ENCODE measurements at places on chromosomes 7 and 10.

DNA sequence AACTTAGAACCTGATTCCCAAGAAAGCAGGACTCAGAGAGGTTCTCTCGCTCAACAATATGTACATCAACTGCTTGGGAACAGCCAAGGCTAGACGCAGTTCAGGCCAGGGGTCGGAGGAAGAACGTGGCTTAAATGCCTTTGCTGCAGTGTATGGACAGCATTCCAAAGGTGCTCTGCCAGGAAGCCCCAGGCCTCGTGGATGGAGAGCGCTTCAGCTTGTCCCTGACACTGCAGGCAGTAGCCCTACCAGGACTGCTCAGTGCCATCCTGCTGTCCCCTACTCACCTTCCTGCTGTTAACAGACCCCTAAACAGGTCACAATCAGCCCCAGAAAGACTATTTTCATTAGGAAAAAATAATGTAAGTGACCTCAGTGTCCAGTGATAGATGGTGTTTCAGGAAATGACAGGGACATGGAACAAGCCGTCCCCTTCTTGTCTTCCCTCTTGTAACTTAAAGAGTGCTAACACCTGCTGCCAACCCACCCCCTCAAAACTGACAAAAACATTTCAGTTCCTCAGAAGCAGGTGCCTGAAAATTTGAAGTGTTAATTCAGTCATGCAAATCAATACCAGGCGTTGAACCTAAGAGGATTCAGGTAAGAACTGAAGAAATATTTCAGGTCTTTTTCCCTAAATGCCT lies 16.5 kb downstream of the CREB3L2 start:
- no peak for DNase-seq

- DNase-seq = no peak
Observed at GRCh38 chr10:114261076-114261475, 22.0 kb downstream of the VWA2 start.

- DNase-seq = peak; percentile 59
Observed at GRCh38 chr10:117216611-117217195, 19.4 kb downstream of the KCNK18 start.

GRCh38 chr10:105586451-105587098 lies 945.5 kb downstream of the SORCS3 start:
- no peak for DNase-seq

DNA sequence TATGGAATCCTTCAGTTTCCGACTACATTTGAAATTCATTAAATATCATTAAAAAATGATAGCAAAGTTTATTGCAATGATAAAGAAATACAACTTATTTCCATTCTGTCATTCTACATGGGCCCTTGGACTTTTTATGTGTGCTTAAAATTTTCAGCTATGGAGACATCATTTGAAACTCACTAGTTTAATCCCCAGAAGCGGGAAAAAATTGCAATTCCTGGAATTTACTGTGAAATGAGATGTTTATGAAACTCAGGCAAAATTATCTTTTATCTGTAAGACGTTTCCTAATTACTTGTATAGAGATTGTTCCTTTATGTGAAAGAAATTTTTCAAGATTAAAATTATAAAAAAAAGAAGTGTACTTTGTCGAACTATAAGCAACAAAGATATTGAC lies 213.4 kb downstream of the PARD3 start:
- DNase-seq = no peak

DNA sequence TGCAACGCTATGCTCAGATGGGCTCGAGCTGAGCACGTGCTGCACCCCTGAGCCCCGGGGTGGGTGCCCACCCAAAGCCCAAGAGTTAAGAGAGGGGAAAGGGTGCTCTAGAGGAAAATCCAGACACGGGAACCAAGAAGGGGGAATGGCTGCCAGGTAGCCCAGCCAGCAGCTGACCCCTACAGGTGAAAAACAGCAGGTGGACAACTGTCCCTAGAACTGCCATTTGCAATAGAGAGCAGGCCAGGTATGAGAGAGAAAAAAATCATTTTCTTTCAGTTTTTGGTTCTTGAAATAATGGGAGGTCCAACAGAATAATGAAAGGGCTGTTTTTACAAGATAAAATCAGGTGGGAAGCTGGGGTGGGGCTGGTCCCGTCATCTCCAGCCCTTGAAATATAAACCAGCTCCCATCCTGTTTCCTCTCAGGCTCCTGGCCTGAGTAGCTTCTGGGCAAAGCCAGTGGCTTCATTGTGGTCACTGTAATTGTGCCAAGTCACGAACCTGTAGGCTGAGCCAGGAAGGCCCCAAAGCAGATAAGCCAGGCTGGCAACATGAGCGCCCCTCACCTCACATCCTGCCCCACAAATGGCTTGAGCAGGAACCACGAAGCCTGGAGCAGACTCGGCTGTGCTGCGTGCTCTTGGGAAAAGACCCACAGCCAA lies 257.8 kb downstream of the SNX10 start:
- no peak for DNase-seq

- no peak for DNase-seq
Observed at GRCh38 chr7:73573276-73573675, 5.1 kb downstream of the TBL2 start.

DNA sequence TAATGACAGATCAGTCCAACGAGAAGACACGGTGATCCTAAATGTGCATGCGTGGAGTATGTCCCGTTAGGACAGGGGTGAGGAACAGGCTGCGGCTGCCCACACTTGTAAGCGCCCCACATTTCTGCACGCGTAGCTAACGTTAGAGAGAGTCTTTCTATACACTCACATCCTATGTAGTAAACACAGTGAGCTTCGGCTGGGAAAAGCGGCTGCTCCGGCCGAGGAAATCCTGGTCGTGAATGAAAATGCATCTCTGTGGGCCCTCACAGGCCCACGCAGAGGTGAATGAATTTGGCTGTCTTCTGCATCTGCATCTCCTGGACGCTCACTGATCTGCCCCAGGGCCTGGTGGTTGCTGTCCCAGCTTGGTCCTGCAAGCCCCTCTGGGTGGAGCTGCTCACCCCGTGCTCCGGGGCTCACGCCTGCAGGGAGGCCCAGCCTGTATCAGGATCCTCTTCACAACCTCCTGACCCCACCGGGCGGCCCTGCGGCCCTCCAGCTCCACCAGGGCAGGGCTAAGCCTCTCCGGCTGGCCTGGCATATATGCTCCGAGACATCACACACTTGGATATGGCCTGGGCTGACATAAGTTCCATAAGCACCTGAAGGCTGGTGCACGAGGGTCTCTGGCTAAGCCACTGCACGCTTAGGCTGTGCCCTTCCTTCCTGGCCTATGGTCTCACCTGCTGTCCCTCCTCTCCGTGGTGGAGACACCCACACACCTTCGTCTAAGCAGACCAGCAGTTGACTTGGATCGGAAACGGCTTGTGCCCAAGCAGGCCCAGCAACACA lies 117.9 kb upstream of the DIP2C start:
- no peak for DNase-seq

DNA sequence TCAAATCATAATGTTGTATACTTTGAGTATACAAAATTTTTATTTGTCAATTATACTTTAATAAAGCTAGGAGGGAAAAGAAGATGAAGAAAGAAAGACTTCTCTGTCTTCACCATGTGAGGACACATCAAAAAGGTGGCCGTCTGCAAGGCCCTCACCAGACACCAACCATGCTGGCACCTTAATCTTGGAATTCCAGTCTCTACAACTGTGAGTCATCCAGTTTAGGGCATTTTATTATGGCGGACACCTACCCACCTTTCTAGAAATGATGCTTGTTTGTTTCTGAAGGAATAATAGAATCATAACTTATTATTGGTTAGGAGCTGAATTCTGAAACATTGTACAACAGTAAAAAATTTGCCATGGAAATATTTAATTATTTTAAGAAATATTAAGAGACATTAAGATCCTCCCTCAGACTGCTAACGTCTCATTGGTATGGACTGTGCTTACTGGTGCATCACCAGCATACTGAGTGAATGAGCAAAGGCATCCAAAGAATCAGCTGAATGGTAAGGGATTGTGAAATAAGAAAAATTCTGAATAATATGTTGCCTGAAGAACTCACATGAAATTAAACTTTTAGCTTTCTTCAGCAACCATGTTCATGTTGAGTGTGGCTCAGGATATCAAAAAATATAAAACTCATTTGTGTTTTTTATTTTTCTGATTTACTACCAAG lies 536.6 kb downstream of the HTR7 start:
- DNase-seq = no peak

DNA sequence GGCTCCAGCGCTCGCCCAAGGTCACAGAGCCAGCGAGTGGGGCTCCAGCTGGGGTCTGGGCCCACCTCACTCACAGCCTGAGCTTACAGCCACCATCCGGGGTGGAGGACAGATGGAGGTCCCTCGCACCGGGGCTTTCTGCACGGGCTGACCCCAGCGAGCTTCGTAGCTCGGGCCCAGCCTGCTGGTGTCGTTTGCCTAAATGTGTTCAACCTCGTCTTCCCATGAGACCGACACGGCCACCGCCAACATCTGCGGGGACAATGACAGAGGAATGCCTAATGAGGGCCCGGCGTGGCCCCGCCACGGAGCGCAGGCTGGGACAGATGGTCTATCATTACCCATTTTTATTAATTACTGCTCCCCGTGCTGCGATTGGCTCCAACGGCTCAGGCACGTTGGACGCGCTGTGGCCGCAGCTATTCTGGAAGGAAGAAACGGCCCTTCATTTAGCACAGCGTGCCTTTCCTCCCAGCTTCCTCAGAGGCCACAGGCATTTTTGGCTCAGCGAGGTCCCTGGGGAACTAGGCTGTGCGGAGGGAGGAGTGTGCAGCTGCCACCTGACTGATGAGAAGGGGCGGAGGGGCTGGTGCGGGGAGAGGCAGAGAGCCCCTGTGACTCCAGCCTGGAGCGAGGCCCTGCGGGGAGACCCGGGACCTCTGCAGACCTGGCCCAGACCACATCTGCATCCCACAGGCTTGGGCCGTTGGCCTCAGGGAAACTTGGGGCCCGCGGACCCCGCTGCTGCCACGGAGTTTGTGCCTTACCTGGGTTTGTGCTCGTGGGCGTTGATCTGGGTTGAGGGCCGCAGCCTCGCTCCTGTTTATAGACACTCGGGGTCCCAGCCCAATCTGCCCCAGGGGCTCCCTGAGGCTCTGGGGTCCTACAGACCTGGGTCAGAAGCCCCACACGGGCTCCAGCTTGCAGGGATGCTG lies 22.9 kb upstream of the ELFN1 start:
- DNase-seq = no peak

DNA sequence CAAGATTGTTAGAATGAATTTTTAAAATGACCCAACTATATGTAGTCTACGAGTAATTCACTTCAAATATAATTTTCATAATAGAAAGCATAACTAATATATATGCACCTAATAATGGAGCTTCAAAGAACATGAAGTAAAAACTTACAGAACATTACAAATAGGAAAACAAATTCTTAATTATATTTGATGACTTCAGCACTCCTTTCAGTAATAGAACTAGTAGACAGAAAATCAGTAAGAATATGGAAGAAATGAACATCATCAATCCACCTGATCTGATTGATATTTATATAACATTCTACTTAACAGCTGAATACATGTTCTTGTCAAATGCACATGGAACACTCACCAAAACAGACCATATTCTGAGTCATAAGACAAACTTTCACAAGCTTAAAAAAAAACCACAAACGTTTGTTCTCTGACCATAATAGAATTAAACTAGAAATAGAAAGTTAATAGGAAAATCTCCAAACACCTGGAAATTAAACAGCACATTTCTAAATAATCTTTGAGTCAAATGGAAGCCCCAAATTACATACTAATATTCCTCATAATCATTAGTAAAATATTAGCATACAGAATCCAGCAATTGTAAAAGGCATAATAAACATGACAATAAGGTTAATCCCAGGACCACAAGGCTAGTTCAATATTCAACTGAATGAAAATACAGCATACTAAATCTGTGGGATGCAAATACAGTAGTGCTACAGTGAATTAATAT lies 48.0 kb downstream of the BRAF start:
- DNase-seq = no peak

- no peak for DNase-seq
Observed at GRCh38 chr10:61219696-61220095, 233.5 kb downstream of the TMEM26 start.
